ENCODE measurements at places on chromosomes 13 and 19.

GRCh38 chr19:18871543-18871942 lies 24.4 kb downstream of the CERS1 start:
- DNase-seq: no peak

DNA sequence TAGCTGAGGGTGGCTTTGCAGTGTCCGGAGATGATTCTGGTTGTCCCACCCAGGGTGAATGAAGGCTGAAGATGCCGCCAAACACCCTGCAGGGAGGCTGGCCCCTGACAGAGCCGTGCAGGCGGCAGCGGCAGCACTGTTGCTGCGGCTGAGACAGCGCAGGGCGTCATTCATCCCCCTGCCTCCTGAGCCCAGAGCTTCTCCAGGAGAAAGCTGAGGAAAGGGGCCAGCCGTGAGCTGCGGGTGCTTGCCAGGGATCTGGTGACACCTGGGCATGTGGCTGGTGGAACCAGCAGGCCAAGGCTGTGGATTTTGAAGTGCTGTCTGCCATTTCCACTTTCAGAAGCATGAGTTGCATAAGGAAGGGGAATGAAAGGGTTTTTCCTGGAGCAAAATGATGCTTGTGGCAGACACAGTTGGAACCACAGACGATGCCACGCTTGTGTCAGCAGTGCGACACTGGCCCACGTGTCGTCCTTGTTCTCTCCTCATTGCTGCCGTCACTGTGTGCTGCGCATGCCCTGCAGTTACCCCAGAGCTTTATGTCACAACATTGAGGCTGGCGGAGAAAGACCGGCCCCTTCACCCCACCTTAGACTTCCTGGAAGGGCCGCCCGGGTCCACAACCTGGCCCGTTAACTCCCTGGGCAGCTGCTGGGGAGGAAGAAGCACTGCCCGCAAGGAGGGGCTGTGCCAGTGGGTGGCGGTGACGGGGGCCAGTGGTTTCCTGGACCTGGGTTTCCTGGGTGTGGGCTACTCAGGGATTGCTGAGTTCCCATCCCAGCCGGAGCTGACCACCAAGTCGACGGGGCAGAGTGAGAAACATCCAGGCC lies 22.7 kb downstream of the TFDP1 start:
- DNase-seq: no peak

GRCh38 chr19:27776020-27776419 lies 1436.9 kb downstream of the UQCRFS1 start:
- DNase-seq: no peak

- no peak for DNase-seq
Measured at GRCh38 chr19:39516270-39516669, 1.3 kb downstream of the SELENOV start.

- no peak for DNase-seq
Measured at GRCh38 chr19:50777261-50777660, 7.0 kb downstream of the GPR32 start.

DNA sequence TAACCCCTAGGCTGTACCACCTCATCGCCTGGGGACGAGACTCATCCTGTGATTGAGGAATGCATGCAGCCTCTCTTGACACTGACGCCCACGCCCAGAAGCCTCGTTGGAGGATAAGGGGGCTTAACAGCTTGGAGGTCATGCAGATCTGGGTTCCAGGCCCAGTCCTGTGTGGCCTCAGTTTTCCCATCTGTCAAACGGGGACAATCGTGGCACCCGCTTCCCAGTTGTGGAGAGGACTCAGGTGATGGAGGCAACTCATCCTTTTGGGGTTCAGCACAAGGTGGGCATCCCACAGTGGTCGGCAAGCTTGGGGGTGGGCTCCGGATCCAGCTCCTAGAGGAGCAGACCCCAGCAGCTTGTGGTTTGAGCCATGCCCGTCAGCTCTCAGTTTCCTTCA lies 1.4 kb upstream of the LGI4 start:
- DNase-seq: no peak

- no peak for DNase-seq
Measured at GRCh38 chr19:1862424-1863327, 703 bp downstream of the KLF16 start.

DNA sequence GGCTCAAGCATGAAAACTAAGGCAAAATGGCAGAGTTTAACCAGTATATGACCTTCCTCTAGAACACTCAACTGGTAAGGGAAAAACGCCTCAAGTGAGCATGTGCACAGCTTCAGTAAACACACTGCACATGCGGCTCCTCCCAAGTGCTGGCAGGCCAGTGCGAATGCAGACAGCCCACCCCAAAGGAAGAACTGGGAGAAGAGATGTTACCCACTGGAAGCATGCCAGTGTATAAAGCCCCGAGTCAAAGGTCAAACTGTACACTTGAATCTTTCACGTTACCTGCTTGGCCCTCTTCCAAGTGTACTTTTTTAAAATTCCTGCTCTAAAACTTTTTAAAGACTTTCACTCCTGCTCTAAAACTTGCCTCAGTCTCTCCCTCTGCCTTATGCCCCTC lies 19.2 kb upstream of the RCBTB1 start:
- DNase-seq: no peak

- no peak for DNase-seq
Measured at GRCh38 chr13:64078025-64078424, 2662.4 kb upstream of the PCDH20 start.

Data from NCI-H2081 (cell line).